Left forelimb (tissue), 1 donor: ENCODE measurements at places on chromosomes 5 and 9.
A peak's percentile ranks its signal among the peaks of the same experiment; 100 is the strongest.

- DNase-seq, result no peak
These were observed 5.4 kb upstream of the MOCS2 start for GRCh38 chr5:53114988-53115387.

DNA sequence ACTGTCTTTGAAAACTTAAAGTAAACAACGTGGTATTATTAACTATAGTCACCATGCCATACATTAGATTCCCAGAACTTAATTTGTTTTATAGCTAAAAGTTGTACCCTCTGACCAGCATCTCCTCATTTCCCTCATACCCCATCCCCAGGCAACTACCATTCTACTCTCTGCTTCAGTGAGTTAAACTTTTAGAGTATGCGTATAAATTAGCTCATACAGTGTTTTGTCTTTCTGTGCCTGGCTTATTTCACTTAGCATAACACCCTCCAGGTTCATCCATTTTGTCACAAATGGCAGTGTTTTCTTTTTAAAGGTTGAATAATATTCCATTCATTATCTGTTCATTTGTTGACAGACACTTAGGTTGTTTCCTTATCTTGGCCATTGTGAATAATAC is 14.2 kb downstream of the COMMD10 start:
- DNase-seq, result no peak

DNA sequence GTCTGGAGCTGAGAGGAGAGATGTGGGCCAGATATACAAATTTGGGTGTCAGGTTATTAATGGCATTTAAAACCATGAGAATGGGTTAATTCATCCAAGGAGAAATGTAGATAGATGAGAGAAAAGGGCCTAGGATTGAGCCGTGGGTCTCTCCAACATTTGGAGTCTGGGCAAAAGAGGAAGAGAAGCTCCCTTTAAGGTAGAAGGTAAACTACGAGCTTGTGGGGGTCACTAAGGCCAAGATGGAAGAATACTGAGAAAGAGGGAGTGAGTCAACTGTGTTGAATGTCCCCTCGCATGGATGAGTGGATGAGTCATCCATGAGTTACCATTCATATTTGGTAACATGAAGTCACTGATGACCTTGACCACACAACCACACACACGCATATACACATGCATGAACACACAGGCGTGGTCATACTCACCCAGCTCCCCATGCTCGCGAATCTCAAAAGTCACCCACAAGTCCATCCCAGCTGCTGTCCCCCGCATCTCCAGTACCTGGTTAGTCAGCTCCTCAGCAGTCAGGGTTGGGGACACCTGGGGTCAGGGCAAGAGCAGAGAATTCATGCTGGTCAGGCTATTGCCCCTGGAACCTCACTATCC is 6.8 kb upstream of the FCHSD1 start:
- DNase-seq, result no peak

- DNase-seq, result no peak
These were observed 32.6 kb upstream of the FRRS1L start for GRCh38 chr9:109199676-109200075.

DNA sequence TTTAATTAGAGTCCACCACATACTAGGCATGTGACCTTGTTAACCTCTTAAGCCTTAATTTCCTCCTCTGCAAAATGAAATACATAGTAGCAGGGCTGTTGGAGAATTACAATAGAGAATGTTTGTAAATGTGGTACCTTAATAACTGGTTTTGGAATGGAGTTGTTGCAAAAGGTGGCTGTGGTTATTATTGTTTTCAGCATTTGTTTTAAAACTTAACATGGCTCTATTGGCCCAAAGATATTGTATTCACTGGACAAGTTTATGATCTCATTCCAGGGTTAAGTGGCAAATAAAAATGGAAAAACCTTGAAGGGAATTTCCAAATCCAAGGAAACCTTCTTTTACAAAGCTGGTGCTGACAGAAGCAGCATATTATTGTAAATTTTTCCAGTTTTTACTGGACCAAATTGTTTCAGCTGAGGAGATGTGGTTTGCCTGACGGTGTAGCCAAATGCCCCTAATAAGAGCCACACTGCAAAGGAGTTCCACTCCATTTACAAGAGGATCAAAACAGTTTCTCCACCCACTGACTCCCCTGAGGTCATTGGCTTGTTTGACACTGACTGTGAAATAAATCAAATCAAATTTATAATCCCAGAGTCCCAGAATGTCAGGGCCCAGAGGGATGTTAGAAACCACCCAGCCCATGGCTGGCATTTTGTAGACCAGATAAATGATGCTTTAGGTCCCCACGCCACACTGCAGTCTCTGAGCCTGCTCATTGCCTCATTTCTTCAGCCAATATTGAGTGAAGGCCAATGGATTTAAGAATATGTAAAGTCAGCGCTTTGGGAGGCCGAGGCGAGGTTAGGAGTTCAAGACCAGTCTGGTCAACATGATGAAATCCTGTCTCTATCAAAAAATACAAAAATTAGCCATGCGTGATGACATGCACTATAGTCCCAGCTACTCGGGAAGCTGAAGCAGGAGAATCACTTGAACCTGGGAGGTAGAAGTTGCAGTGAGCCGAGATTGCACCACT is 45.2 kb downstream of the ADRA1B start:
- DNase-seq, result no peak

- DNase-seq, result no peak
These were observed 81.7 kb upstream of the ZBTB43 start for GRCh38 chr9:126722922-126723806.

DNA sequence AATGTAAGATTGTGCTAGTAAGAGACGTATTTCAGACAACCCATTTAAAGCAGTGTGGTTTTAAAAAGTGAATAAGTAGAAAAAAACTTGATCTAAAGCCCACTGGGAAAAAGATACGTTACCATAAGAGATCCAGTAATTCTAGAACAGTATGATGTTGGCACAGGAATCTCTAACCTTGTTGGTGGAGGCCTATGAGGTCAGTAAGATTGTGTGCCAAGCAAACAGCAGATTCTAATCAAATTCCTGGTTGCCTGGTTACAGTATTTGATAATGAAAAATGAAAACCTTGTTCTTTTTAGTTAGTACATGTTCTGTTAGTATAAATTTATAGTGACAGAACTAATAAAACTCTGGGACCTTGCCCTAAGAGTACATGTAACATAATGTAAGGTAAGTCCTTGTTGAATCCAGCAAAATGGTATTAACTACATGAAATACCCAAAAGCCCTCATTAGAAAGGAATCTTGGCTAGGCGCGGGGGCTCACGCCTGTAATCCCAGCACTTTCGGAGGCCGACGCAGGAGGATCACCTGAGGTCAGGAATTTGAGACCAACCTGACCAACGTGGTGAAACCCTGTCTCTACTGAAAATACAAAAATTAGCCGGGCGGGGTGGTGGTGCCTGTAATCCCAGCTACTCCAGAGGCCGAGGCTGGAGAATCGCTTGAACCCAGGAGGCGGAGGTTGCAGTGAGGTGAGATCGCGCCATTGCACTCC is 33.2 kb upstream of the DMXL1 start:
- DNase-seq, result no peak

DNA sequence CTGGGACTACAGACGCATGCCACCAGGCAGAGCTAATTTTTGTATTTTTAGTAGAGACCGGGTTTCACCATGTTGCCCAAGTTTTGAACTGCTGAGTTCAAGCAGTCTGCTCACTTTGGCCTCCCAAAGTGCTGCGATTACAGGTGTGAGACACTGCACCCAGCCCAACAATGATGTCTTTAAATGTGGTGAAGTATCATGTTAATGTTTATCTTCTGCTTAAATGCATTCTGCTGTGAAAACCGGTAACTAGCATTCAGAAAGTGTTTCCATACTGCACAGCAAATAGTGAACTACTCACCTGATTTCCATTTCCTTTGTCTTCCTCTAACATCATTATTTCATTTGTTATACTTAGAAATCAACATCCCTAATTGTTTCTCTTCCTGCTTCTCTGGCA is 264.0 kb upstream of the ITGA1 start:
- no peak for DNase-seq

DNA sequence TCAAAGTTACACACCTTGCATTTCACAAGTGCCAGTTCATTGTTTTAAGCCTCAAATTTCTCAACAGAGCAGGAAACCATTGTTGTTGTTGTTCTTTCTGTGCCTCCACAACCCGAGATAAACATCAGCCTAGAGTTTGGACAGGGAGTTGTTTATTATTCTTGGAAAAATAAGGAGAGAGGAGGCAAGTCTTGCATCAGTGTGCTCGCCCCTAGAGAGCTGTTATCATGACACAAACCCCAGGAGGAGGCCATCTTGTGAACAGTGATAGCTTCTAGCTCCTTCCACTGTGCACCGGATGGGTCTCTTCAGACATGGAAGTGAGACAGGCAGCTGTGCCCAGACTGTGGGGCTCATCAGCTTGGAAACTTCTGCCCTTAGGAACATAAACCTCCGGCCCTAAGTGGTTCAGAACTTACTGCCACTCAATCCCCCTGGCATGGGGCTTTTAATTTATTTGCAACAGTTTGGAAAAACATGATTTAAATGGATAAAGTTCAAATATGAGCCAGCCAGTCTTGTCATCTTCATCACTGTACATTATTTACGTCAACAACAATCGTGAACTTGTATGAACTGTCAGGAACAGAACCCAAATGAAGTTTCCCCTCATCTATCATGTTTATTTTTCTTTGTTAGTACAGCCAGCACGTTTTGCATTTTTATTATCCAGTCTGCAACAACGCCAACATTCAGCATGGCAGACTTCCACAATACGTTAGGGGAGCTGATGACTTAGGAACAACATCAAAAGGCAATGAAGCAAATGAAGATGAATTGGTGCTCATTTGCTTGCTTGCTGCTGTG is 181.7 kb upstream of the S1PR3 start:
- DNase-seq, result no peak

DNA sequence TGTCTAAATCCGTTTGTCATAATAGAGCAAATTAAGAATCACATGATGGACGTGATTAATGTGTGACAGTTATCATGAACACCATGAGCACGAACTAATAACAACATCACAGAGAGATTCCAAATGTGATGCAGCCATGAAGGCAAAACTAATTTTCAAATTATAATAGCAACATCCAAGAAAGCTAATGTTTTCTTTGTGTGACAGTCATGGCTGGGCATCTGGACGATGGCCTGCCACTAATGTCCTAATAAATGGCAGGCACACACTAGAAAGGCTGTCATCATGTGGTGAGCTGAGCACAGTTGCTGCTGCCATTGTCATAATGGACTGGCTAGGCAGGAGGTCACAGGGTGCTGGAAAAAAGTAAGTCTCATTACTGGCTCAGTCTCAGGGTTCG is 280.0 kb upstream of the EFNA5 start:
- no peak for DNase-seq

- DNase-seq, result no peak
These were observed 13.5 kb upstream of the TSSK1B start for GRCh38 chr5:113448252-113448651.

DNA sequence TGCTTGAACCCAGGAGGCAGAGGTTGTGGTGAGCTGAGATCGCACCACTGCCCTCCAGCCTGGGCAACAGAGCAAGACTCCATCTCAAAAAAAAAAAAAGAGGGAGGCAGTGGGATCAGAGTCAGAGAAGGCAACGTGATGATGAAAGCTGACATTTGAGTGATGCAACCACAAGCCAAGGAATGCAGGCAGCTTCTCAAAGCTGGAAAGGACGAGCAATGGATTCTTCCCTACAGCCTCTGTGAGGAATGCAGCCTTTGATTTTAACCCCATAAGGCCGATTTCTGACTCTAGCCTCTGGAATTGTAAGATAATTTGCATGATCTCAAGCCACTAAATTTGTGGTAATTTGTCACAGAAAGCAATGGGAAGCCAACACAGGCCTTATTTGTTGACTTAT is 9.8 kb downstream of the TGFBI start:
- no peak for DNase-seq

DNA sequence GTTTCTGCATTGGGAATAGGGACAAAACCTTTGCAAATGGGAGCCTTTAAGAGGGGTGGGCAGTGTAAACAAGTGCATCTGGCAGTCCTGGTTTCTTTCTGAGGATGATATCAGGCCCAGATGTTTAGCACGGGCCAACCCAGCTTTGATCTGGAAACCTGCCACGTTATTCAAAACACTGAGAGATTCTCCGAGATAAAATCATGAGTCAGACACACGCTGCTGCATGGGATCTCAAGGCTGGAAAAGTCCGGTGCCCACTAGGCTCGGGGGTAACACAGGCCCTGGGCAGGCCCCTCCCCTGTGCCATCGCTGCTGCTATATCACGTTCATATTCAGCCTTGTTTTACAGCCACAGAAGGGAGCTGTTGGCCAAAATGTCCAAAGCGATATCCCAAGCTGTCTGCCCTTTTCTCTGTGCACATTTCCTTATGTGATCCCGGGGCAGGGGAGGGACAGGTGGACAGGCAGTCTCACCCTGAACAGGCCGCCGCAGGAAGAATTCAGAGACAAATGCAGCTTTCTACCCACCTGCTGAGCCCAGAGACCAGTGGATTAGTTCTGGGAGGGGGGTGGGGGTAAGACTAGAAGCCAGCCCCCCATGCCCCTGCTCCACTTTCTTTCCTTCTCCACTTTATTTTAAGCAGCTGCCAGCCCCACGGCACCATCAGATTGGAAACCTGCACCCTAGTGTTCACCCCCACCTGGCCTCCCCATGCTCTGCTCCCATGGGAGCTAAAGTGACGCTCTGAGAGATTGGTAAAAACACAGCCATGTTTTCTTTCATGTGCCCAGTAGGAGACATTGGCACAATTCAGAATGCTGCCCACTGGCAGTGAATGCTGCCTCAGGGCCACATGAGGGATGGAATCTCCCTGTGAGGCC is 63.1 kb downstream of the TMOD1 start:
- DNase-seq, result peak; percentile 44

DNA sequence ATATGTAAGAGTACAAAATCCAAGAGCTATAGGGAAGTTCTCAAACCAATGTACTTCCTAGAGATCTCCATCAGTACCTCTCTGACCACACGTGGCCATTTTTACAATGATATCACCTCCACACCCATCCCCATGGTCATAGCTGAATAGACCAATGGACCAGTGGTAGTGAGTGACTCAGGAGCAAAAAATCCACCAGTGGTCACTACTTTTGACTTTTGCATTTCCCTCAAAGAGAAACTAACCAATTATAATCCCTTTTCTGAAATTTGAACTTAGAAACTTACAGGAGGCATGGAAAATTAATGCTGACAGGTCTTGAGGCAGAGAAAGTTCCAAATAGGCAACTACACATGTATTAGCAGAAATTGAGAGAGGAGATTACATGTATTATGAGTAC is 238.4 kb downstream of the TRPM3 start:
- no peak for DNase-seq

DNA sequence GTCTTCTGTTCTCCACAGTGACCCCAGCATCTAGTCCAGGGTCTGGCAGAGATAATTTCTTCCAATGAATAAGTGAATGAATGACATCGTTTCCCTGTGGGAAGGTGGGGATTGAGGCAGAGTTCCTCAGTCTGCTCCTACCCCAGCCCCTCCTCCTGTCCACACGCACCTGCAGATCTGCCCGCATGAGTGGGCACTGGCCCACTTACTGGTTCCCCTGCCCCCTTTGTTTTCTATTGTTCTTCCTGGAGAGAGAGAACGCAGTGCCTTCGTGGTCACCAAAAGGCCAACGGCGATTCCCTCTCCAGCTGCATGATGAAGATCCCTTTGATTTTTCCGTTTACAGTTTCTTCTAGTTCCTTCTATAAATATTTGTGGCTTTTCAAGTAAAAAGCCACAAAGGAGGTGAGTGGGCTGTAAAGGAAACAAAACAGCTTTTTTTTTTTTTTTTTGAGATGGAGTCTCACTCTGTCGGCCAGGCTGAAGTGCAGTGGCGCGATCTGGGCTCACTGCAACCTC is 5.8 kb upstream of the FPGS start:
- no peak for DNase-seq
